ENCODE measurements at places on chromosomes 16 and 17. TPM values are rescaled to one million over a fixed set of nuclear protein-coding genes. Genes with fewer than 3 reads are reported as not detected.
A peak's percentile ranks its signal among the peaks of the same experiment; 100 is the strongest.

GRCh38 chr17:60529806-60530205, 3.8 kb upstream of the APPBP2 start:
- no peak for DNase-seq

- peak; percentile 33 for DNase-seq
Observed at GRCh38 chr16:1182950-1183907, 30.3 kb downstream of the CACNA1H start.

- no peak for DNase-seq
Observed at GRCh38 chr17:57552114-57552624, 192.9 kb downstream of the CCDC182 start.

DNA sequence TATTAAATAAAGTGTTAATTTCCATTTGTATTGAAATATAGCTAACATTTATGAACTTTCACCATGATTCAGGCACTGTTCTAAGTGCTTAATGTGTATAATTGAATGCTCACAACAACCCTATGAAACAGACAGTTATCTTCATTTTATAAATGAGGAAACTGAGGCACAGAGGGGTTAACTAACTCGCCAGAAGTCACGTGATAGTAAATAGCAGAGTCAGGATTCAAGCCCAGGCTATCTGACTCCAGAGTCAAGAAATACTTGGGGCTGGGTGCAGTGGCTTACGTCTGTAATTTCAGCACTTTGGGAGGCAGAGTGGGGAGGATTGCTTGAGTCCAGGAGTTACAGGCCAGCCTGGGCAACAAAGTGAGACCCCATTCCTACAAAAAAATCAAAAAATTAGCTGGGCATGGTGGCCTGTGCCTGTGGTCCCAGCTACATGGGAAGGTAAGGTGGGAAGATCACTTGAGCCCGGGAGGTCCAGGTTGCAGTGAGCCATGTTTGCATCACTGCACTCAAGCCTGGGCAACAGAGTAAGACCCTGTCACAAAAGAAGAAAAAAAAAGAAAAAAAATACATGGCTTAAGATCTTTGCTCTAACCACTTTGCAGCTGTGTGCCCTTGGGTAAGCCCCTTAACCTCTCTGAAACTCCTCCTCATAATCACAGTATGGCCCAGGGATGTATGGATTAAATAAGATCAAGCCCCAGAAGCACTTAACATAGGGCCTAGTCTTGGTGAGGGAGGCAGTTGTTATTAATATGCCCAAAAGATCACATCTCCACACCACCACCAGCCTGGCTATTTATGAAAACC, 29.0 kb downstream of the WSB1 start:
- no peak for DNase-seq

DNA sequence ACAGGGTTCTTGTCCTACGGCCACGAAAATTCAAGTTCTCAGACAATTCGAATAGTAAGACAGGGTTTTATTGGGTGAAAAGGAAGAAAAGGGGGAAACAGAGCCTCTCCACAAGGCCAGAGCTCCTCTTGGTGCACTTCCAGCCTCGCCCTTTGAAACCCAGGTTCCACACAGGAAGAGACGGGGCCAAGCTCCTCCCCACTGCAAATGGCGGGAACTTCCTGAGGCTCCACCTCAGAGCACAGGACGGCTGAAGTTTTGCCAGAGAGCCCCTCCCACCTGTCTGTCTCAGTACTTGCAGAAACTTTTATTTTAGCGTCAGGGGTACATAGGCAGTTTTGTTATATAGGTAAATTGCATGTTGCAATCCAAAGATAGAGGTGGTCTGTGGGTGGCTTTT, 165.7 kb upstream of the CDH8 start:
- no peak for DNase-seq

GRCh38 chr17:40076591-40076990, 13.8 kb downstream of the THRA start:
- no peak for DNase-seq

DNA sequence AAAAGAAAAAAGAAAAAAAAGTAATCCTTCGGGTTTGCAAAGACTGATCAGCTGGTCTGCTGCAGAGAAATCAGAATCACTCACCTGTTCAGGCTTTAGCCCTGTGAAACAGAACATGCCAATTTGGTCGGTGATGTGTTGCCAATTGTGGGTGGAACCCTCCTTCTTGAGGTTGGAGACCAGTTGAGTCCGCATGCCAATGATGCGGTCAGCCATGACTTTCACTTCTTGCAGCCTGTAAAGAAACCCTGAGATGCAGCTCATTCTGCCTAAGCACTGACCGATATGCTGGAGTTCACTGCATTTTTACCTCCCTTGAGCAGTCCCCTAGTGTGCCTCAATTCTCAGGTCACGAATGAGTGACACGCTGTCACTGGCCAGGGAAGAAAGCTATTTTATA, 24.8 kb upstream of the SLC38A7 start:
- no peak for DNase-seq

DNA sequence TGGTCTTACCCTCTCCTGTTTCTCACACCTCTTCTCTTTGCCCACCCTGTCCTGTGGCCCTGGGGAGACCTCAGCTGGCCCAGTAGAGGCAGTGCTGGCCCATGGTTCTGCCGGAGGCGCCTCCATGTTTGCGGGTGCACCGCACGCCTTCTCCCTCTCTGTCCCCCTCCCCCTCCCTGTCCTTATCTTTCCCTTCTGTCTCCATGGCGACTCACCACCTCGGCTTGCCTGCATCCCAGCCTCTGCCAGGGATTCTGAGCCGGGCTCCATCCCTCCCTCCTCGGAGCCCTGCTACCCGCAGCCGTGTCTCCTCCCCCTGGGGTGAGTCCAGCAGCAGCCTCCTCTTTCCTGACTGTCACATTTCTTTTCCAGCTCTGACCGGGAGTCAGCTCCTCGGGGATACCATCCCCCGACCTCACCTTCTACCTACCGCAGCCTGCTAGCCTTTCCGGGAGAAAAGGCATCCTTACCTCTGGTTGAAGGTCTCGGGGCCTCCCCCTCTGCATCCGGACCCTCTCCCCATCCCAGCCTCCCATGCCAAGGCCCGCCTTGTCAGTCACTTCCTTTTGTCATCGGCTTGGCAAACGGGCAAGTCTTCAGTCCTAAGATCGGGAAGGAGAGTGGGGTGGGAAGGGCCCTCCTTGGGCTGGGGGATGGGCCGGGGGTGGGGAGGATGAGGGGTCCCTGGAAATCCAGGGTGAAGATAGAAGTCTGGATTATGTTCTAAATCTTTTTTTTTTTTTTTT, at the start of gene RNF112:
RNF112 (plus strand) TSS at position 358 of the 746 bp plus-strand sequence; CDS start at position 535, 177 bp downstream.
- DNase-seq = peak; percentile 66

- DNase-seq = no peak
Observed at GRCh38 chr16:66264311-66265047, 102.0 kb upstream of the CDH5 start.

DNA sequence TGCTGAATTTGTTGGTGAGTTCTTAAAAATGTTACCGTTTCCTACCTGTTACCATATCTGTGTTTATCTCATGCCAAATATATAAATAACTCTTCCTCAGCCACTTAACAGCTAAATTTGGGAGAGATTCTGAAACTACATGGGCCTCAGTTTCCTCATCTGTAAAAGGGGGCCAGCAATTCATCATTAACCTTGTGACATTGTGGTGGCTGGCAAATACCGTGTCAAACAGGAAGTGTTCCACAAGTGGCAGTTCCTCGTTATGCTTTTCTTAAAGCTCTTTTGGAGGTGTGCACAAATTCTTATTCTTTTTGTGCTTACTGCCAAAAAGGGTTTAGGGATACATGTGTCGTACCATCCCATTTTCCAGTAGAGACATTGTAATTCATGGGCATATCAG, 220.4 kb upstream of the CACNG5 start:
- no peak for DNase-seq

DNA sequence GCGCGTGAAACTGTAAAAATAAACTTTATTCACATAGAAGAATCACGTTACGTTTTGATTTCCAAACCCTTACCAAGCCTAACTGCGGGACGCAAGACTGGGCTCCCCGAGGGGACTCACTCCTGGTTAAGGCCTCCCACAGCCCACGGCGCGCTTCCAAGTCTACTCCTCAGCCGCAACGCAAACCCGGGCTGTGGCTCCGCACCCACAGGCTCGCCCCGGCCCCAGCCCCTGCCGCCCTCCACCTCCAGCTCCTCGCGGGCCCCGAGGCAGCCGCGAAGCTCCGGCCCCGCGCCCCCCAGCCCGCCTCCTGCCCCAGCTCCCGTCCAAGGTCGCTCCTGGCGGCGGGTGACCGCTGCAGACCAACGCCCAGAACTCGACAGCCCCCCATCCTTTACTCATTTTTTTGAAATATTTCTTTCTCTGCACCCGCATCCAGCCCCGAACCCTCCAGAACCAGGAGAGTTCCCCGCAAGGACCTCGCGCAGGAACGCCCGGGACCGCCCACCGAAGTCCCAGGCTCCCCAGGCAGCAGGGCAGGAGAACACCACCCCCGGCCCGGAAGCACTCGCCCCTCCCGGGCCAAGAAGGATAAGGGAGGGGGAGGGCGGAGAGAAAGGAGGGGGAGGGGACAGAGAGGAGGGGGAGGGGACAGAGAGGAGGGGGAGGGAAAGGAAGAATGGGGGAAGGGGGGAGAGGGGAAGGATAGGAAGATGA, 912 bp downstream of the USP22 start:
- peak; percentile 66 for DNase-seq

DNA sequence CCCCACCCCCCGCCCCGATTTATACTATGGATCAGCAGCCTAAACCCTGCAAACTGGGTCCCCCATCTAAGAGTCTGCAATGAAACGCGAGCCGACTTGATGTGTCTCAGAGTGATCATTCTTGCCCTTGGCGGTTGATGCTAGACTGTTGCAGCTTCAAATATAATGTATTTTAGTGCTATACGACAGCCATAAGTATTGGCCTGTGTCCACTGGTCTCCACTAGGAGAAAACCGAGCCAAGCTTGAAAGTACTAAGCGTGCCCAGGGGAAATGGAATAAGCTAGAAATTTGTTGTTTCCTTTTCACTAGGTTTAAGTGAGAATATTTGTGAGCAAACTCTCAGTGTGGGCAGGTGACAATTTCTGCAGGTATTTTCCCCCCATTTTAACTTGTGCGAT, 711.2 kb downstream of the MAF start:
- DNase-seq = no peak

- peak; percentile 74 for DNase-seq
Observed at GRCh38 chr17:72387487-72387886, 266.7 kb downstream of the SOX9 start.

DNA sequence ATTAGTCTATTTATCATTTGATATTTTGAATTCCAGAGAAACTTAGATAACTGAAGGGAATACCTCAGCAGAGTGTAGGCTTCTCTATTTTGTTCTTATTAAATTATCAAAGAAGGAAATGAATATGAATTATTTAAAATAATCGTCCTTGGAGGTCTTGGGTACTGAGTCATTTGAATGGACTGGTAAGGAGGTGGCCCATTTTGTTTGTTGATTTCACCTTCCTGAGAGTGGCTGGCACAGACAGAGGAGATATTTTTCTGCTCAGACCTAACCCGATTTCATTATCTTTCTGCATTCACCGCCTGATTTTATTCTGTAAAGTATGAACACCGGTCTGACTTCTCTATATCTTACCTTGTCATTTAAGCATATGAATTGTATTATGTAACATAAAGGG, 88.0 kb downstream of the USP22 start:
- DNase-seq = no peak

DNA sequence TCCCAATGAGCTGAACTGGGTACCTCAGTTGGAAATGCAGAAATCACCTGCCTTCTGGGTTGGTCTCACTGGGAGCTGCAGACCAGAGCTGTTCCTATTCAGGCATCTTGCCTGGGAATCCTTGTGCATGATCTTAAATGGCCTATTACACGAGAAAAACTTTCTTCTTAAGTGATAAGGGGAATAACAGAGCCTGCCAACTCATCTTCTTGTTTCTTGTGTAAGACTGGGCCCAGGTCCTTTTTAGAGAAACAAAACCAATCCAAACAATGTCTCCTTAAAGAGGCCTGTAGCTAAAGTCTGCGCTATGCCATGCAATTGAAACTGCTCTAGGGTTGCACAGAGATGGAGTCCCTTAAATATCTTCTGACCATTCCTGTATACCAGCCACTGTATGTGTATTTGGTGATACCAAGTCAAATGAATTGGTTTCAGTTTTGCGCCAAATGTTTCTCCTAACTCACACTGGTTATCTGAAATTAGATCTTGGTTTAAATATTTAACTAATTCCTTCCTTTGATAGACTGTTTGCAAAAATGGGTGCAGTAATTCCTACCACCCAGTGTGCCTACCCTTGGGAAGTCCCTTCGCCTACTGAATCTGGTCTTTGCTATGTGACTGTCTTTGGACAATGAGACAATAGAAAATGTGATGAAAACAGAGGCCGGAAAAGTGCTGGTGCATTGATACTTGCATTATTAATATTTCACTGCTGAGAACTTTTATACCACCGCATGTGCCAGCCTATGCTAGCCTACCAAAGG, 6.5 kb upstream of the CCL23 start:
- no peak for DNase-seq

- DNase-seq = no peak
Observed at GRCh38 chr17:3440451-3440850, 6.8 kb upstream of the OR1E2 start.

DNA sequence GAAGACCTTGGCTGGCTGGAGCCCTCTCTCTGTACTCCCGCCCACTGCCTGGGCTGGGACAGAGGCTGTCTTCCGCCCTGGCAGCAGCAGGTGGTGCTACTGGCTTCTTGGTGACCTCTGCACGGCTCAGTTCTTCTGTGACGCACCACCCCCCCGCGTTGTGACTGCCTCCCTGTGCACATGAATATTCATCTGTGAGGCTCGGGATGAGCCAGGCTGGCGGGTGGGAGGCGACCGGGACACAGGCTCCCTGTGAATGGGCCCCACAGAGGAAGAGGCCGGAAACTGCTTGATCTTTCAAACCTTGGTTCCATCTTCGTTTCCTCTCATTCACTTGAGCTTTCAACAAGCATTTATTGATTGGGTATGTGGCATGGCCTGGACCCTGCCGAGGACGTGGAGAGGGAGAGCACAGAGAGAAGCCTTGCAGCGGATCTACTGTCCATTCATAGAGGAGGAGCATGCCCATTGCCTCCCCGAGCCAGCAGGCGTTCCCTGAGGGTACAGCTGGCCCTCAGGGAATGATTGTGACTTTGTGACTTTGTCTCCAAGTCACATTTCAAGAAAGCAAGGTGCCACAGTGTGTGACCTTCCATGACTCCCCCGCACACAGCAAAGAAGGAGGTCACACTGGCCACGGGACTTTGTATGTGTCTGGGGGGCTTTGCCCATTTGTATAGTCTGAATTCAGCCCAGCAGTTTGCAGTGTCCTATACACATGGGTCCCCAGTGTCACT, 45.0 kb downstream of the B9D1 start:
- peak; percentile 40 for DNase-seq

GRCh38 chr16:1095450-1096168, 435 bp downstream of the C1QTNF8 start:
- DNase-seq = no peak

DNA sequence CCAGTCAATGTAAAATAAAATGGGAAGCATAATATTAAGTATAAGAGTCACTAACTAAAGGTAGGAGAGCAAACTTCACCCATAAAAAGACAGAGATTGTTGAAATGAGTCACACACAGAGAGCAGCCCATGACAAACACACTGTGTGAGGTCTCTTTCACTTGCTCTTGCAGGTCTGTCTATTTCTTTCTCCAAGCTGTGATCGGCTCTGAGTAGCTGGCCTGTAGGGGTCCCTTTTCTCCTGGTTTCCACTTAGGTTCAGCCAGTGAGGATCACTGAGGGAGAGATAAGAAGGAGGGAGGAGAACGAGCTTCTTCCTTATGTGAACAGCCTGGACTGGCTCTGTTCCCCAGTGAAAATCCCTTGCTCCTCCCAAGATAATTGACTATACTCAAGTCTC, 133.7 kb upstream of the HS3ST3A1 start:
- no peak for DNase-seq

The TMIGD1 gene
- not detected for total RNA-seq

The TMEM107 gene
- 32.7 TPM for total RNA-seq

The DRC3 gene
- total RNA-seq = 1.8 TPM

The ROGDI gene
- total RNA-seq = 14.4 TPM

The RNF43 gene
- total RNA-seq = 0.49 TPM

The CD300LG gene
- not detected for total RNA-seq

The PRAC2 gene
- not detected for total RNA-seq

The HS3ST3A1 gene
- total RNA-seq = 8.3 TPM

Data from fibroblast of the aortic adventitia (primary cell).